ENCODE measurements at places on chromosomes 12 and 14.

GRCh38 chr12:47414511-47414910 lies 291.3 kb downstream of the RPAP3 start:
- DNase-seq, result no peak

DNA sequence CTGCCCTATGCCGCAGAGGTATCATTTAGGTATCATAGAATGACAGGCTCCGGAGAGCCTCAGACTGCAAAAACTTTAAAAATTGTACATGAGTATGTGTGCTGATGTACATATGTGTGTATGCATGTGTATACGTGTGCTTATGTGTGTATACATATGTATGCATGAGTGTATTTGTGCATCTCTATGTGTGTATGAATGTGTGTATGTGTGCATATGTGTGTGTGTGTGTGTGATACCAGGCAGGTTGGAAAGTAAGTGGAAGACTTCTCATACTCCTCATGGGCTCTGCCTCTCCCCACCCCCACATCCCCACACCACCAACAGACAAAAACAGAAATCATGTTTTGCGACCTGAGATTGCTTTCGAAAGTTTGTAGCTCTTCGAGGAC lies 621 bp upstream of the TMEM117 start:
- no peak for DNase-seq

DNA sequence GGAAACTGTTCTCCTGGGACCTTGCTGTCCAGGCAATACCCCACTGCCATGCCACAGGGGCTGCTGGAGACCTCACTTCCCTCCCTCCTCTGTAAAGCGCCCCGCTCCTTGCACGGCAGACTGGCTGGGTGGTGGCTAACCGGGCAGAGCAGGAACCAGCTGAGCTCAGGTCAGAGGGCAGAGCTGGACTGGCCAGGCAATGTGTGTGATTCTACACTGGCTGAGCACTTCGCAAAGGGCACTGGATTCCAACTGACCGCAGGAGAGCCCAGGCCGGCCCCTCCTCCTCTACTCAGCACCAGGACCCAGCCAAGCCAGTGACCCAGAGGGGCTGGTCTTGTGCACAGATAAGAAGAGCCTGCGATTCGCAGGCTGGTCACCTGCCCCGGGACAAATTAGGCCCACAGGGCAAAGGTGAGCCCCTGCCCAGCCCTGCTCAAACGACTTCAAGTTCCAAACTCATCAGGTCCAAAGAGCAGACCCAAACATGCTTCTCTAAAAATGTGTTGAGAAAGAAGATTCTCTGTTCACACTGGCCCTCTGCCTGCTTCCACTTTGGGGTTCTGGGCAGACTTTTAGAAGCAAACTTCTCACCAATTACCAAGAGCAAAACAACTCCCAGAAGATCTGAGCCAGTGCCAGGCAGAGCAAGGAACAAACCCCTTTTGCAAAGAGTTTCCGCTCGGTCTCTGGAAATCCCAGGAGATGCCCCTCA lies 54.9 kb upstream of the DIO3 start:
- DNase-seq, result no peak

DNA sequence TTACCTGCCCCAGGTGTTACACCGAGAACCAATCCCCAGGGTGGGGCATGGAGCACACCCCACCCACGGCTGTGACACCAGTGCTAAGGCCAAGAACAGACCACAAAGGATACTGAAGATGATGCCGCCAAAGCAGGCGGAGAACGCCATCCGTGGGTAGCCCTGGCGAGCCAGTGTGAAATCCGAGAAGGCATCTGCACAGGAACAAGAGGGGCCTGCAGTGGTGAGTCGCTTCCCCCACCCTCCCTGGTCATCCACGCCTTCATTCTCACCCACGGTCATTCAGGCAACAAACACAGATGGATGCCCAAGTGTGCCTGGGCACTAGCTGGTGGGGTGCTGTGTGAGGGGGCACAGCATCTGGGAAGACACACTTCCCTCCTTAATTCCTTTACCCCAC lies 28.5 kb downstream of the SLC8B1 start:
- no peak for DNase-seq

- no peak for DNase-seq
Observed at GRCh38 chr14:35344107-35344807, 52.1 kb downstream of the PSMA6 start.

DNA sequence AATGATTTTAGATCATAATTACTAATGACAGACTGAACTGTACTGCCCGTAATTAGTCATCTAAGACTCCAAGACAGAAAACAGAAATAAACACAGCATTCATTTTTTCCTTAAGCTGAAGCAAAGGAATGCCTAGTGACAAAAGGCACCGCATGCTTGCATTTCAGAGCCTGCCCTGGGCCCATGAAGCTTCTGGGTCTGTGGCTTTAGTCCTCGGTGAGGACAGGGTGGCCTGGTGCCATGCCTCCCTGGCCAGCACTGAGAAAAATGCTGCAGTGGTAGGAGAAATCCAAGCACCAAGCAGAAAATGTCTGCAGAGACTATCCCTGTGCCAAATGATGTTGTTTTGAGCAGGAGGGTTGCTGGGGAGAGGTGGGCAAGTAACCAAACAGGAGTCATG lies 171.6 kb downstream of the CALM1 start:
- peak; percentile 52 for DNase-seq

GRCh38 chr14:70724944-70725343 lies 83.2 kb downstream of the TTC9 start:
- no peak for DNase-seq

GRCh38 chr12:45852508-45852907 lies 123.0 kb downstream of the ARID2 start:
- no peak for DNase-seq

DNA sequence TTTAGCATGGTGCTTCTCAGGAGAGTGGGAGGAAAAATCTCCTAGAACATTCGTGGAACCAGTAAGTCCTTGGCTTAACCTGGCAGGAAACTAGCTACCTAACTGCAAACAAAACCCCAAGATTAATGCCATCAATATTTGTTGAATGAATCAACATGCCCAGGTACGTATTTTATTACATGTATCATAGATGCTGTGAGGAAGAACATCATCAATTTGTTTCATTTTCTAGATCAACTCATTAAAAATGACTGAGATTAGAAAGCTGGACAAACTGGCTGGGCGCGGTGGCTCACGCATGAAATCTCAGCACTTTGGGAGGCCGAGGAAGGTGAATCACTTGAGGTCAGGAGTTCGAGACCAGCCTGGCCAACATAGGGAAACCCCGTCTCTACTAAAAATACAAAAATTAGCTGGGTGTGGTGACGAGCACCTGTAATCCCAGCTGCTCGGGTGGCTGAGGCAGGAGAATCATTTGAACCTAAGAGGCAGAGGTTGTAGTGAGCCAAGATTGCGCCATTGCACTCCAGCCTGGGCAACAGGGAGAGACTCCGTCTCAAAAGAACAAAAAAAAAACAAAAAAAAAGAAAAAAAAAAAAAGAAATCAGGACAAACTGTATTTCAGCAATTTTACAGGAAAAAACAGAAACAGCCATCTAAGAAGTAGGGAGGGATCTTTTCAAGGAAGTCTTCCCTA lies 88.7 kb downstream of the NTN4 start:
- no peak for DNase-seq

DNA sequence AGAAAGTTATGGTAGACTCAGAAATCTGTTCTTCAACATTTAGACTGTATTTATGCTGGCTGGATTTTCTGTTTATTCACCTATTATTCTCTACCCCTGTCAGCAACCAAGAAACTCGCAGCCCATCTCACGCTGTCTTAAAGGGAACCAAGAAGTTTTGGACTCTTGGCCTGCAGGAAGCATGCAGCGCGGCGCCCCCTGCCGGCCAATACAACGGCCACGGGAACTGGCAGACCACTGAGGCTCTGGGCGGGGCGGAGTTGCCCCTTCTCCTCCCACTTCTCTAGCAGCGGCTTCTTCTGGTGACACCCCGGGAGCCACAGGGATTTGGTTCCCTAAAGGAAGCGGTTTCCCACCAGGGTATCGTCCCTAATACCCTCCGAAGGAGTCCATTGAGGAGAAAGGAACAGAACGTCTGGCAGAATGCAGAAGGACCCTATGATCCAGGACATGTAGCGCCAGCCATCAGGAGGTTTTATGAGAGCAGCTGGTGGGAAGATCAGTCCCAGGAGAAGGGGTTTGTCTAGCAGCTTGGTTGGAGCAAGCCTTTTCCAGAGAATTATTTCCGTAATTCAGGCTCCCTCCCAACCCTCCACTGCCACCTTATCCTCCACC lies 21.0 kb upstream of the RNASE2 start:
- DNase-seq, result no peak

- no peak for DNase-seq
Observed at GRCh38 chr12:52354200-52354599, 13.1 kb downstream of the KRT85 start.

DNA sequence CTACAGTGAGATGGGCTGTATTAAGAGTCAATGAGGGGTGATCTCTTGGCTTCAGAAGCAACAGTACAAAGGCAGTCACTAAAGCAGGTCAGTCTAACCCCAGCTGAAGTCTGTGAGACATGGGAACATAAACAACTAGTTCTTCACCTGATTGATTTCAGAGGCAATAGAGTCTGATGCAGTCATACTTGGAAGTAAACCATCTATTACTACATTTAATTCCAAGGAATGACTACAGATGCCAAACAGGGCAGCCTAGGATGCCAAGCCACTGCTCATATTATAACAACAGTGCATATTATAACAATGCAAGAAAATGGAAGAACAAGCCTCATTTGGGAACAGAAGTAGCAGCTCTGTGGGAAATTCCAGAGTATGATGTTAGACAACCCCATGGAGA lies 35.8 kb downstream of the GRIN2B start:
- DNase-seq, result no peak

DNA sequence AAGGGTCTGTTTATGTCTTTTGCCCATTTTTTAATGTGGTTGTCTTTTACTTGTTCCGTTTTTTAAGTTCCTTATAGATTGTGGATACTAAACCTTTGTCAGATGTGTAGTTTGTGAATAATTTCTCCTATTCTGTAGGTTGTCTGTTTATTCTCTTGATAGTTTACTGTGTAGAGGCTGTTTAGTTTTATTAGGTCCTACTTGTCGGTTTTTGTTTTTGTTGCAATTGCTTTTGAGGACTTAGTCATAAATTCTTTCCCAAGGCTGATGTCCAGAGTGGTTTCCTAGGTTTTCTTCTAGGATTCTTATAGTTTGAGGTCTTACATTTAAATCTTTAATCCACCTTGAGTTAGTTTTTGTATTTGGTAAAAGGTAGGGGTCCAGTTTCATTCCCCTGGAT lies 33.9 kb downstream of the SLC39A9 start:
- no peak for DNase-seq

DNA sequence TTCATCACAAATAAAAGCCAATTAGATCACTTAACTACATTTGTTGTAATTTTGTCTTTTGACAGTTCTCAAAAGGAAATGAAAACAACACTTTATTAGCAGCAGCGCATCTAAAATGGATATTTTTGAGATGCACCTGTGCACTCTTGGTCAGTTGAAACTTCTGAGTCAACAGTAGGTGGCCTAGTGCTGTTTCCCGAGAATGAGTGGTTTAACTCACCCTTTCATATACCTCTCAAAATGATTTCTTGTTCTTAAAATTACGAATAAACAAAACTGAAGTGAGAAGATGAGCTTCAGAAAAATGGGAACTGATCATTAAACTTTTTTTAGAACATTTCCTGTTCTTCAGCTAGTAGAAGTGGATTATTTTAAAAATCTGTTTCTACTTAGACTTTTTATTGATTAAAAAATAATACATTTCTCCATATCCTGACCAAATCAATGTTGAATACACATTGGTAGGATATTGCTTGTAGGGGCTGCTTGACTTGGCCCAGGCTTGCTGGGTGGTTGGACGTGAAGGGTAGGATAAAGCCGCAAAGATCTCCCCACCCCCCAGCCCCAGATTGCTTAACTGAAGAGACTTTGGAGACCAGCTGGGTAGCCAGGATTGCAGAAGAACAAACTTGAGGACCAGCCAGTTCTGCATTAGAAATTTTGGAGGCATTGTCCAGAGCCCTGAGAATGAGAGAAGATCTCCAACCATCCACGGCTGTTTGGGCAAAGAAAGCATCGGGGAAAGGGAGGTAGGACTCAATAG lies 22.3 kb upstream of the STK38L start:
- no peak for DNase-seq

- no peak for DNase-seq
Observed at GRCh38 chr12:53939141-53940108, 794 bp downstream of the HOXC13 start.

DNA sequence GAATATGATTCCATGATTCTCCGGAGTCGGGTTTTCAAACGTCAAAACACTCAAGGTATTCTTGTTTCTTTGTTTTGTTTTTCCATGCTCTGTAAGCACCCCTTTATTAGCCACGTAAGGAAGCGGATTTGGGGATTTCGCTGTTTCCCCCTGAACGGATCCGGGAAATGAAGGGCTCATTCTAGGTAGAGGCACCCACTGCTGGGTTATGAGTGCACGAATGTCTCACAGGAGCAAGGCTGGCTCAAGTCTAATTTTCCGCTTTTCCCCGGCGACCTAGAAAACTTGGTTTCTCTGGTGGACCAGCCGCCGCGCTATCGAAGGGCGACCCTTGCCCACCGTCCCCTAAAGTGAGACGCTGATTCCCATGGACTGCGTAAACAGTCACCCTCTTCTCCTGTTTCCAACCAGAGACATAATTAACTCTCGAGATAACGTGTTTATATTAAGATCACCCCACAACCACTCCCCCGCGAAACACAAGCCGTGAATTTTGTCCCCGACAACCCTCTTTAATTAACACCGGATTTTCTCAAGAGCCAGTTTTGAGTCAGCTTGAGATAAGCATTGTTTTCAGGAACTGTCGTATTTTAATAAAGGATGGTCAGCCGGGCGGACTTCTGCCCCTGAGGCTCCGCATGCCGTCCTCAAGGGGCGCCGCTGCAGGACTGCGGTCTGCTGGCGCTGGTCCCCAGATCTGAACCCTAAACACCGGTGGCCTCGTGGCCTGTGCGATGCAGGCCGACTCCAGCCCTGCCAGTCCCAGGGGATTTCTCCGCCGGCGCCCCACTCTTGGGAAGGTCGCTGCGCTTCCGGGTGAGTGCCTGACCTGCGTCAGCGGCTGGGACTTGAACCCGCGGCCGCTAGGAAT lies 515 bp upstream of the ABCC9 start:
- no peak for DNase-seq

DNA sequence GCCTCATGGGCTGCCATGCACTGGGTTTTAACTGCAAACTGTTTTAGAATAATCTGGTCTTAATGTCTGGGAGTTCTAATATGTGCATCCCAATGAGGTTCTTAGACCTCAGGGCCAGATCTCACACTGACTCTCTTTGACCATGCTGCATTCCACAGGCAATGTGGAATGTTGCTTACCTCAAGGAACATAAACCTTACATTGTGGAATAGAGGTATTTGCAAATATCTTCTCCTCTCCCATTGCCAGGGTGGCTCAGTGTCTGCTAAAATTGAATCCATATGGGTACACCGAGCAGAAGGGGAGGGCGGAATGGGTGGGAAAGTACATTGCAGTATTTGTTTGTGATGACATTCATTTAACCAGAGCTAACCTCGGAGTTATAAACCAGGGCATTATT lies 78.6 kb downstream of the CHST11 start:
- DNase-seq, result no peak

DNA sequence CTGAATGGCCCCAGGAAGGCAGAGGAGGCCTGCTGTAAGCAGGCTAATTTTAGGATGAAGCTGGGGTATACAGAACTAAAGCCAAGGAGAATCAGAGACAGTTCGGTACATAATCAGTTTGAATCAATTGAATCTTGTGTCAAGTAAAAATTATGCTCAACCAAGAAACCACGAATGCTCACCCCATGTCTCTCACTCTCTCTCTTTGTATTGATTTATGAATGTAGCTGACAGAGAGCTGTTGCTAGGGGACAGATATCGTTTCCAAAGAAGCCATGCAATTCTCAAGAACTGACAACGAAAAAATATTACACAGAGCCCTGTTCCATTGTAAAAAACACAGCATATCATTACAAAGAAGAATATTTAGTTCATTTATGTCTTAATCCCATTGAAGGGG lies 151.1 kb upstream of the PKP2 start:
- no peak for DNase-seq

All from amygdala (tissue), 56 donors.